Activated CD8-positive, alpha-beta memory T cell treated with anti-CD3 and anti-CD28 coated beads for 24 hours (primary cell): ENCODE measurements at places on chromosomes 7 and 10.

- no peak for DNase-seq
Observed at GRCh38 chr7:99422186-99422585, 13.4 kb downstream of the BUD31 start.

DNA sequence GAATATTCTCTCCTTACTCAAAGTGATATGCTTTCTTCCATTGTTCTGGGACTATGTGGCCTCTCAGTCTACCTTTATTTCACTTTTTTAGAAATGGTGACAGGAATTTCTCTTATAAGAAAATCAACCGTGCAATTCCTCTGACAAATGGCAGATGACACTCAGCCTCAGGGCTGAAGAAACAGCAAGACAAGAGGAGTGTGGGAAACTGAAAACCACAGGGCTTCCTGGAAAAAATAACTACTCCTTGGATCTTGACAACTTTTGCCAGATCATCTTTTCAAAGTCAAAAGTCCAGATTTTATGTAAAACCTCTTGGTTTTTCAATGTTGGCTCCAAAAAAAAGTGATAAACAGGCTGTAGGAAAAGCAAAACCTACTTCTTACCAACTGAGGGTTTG is 121.5 kb downstream of the TYW1B start:
- no peak for DNase-seq

DNA sequence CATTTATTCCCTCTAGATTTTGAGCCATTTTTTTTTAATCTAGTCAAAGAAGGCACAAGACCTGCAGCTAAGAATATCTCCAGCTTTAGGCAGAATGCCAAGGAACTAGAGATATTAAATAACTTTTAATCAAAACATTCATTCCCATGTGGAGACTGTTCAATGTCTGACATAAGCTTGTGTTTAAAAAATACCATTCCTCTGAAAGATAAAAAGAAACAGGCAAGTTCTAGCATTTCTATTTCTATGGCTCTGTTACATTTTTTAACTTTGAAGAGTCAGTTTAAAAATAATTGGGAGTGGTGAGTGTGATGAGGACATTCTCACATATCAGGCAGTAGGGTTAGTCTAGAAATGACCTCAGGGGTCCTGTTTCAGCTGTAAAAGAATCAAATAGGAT is 48.0 kb downstream of the RHOBTB1 start:
- no peak for DNase-seq

DNA sequence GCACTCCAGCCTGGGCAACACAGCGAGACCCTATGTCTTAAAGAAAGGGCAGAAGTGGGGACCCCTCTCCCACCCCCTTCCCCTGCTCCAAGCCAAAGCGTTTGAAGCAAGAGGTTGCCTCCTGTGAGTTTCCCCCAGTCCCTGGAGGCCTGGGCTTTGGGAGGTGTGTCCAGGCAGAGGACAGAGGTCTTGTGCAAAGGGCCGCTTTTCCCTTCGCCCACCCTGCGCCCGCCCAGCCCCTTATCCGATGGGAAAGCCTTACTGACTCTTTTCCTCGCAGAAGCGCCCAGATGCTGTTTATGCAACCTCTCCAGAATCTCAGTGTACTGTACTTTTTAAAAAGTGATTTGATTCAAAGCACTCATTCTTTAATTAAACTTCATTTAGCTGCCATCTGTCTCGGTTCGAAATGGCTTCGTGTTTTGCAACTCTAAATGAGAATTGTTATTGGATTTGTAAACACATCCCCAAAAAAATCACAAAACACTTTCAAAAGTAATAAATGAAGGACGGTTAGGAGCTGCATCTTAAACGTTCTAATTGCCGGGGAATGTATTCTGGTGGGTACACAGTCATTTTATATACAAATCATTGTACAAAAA is 50.5 kb upstream of the GTF2I start:
- no peak for DNase-seq

GRCh38 chr10:17783751-17784150 is 25.4 kb upstream of the MRC1 start:
- no peak for DNase-seq

DNA sequence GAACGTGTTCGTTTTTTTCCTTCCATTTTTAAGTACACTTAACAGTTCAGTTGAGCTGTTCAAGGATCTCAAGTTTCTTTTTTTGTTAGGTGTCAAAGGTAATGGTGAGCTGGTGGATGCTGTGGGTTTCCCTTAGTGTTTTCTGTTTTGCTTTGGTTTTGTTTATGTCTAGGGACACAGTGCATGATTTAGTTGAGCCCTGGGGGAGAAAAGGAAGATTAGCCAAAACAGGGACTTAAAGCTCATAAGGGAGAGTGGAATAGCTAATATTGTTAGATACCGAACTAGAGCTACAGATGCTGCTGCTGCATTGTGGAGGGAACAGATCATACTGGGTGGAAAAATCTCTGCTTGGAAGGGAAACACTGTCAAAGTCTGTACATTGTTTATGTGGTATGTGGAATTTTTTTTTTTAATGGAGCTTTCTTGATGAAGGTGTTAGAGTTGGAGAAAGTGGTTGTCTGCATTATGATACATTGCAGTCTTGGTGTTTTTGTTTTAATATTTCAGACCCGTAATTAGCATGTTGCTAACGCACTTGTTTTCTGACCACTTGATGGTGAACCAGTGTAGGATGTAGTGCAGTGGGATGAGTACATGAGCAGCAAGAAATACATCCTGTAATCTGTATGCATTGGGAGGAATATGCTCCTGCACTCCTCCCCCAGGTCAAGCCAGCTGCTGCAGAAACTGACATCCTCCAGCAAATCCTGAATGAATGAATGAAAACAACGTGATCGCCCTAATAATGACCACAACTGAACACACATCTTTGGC is 2.1 kb downstream of the GLCCI1 start:
- DNase-seq, result no peak

- DNase-seq, result no peak
Observed at GRCh38 chr7:97847791-97848190, 24.4 kb downstream of the ASNS start.
